ENCODE measurements at places on chromosomes 1 and 21.

- peak; percentile 45 for DNase-seq
Observed at GRCh38 chr21:34845521-34846451, 177.0 kb downstream of the CLIC6 start.

DNA sequence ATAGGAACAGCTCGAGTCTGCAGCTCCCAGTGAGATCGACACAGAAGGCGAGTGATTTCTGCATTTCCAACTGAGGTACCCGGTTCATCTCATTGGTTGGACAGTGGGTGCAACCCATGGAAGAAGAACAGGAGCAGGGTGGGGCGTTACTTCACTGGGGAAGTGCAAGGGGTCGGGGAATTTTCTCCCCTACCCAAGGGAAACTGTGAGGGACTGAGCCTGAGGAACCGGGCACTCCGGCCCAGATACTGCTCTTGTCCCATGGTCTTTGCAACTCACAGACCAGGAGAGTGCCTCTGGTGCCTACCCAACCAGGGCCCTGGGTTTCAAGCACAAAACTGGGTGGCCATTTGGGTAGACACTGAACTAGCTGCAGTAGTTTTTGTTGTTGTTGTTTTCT lies 307.1 kb downstream of the AMY1C start:
- no peak for DNase-seq

- DNase-seq, result no peak
Observed at GRCh38 chr1:4024811-4025210, 124.7 kb upstream of the C1orf174 start.

DNA sequence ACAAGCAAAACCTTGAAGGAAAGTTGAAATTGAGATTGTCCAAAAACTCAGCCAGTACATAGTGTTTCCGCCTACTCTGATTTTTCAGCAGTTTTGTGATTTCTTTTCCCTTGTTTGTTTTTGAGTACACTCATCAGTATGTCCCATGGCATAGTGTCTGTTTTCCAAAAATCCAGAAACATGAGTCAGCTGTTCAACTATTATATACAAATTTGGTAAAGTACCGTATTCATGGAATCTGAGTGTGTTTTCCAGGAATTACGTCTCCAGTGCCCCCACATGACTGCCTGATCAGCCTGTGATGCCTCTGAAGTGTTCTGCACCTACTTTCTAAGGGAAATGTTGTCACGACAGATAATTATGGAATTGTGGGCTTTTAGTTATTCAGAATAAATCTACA lies 186.8 kb downstream of the LTN1 start:
- DNase-seq, result no peak

DNA sequence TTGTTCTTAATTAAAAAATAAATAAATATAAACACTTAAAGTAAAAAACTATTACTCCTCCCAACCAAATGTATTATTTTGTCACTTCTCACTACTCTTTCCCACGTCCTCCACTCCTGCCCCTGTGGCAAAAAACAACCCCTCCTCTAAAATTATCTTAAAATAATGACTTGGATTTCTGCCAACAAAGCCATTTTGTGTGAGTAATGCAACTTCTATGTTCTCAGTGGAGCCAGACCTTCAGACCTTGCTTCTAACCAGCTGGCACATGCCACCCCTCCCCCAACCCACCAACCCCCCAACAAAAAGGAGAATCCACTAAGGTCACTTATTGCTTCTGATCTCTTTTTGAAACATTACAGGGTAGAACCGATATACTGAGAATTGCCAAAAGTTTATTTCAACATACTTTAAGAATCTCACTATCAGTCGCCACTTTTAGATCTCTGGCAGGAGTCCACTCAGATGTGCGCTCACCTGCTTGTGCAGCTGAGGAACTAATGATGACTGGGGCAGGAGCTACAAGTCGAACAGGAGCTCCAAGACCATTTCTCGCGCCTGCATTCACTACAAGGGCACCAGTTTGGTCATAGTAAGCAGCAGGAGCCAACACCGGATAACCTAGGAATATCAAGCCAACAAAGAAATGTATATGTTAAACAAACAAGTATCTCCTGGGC lies 58.3 kb upstream of the SDC3 start:
- DNase-seq, result no peak

DNA sequence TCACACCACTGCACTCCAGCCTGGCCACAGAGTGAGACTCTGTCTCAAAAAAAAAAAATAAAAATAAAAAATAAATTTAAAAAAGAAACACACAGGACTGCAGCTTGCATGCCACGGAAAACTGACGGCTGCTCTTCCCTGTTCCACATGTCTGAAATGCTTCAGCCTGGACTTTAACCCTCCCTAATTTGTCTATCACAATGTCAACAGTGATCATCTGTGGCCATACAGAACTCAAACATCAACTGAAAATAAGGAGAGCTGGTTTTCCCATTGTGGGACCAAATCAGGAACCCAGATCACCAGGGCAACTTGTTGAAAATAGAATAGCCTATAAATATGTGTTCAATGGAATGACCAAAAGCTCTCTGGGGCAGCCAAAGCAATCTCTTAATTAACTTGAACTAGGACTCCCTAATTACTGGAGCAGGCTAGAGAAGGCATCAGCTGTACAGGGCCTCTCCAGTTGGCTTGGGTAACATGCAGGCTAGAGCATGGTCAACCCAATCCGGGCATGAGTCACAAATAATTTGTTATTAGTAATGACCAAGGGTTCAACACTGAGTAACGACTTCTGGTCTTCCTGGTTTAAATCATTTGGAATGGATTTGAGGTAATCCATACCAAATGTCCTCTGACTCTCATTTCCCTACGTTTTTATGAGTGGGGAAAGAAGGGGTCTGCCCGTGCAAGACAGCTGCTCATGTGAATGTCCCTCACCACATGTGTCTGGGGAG lies 62.7 kb upstream of the KAZN start:
- DNase-seq, result no peak

DNA sequence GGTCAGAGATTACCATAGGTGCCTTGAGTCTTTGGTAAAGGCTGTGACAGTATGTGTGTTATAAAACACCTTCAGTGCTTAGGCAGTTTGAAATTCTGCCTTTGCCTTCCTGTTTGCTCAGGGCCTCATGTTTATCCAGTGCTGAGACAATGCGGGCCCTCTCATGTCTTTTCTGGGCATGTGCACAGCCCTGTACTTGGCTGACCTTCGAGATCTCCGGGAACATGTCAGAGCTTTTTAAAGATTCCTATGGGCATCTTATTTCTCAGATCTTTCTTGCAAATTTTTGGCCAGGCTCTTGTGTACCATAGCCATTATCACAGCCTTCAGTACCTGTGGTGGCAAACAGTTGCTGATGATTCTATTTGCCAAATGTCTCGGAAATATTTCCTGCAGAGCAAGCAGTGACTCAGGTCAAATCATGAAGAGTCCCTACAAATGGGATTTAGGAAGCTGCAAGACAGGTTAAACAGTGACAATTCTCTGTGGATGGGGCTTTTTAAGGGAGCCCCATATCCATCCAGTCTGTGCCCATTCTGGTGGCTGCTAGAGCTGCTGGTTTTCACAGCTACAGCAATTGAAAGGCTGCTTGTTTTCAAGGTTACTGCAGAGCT lies 42.1 kb downstream of the HOOK1 start:
- no peak for DNase-seq

- DNase-seq, result no peak
Observed at GRCh38 chr1:94425821-94426484, 7.8 kb downstream of the ABCD3 start.

DNA sequence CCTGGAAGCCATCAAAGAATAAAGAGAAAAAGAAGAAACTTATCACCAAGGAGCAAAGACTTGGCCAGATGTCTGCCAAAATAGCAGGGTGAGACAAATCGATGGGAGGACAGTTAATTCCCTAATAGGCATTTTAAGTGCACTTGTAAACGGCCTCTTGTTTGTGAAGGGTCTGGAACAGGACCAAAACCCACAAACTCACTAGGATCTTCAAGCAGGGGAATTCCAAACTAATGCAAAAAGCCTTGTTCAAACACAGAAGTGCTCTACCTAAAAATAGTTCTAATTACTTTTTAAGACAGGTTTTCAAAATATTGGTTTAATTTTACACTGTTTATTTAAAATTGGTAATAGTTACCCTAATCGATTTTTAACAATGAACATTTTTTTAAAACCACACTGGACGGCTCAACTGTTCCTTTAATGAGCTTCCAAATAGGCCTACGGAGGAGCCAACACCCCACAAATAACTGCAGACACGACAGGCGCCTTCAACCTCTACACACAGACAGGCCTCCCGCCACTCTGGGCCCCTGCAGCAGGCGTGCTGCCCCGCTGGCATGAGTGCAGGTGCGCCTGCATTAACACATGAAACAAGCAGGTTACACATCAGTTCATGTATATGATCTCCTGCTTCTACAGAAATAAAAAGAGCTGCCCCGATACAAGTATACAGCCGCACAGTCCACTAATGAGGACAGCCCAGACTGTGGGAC lies 15.8 kb downstream of the UBE2G2 start:
- no peak for DNase-seq

- no peak for DNase-seq
Observed at GRCh38 chr1:218353656-218354055, 8.5 kb downstream of the TGFB2 start.

DNA sequence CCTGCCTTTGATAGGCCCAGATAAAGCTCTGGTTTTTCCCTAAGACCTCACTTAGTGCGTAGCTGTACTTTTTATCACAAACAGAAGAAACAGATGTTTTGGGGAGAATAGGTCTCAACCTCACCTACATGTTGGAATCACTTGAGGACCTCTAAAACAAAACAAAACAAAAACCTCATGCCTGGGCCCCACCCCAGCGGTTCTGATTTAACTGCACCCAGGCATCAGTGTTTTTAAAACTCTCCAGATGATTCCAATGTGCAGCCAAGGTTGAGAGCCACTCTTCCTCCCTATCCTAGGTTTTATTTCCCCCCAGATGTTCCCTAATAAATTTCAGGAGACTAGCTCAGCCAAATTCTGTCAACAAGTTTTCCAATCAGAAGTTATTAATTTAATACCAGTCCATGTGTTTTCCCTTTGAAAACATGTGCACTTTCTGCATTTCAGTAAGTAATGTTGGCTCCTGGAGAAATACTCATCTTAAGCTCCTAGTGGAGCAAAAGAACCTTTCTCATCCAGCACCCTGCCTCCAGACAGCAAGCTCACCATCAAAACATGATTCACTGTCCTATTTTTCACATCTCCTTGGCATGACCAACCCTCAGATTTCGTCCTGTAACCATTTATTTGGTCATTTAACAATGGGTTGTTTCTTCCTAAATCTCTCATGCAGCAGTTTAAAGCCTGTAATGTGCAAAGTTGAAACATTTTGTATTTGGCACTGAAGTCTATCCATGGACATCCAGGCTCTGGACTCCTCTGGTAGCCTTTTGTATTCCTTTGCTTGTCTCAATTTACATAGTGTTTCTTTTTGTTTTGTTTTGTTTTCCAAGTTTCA lies 27.5 kb downstream of the LRRC8C start:
- DNase-seq, result no peak

Measured in activated naive CD4-positive, alpha-beta T cell treated with Interleukin-2 at 50 U/mL for 16 hours (primary cell).